ENCODE measurements at places on chromosomes 1 and 21.
A peak's percentile ranks its signal among the peaks of the same experiment; 100 is the strongest.

- DNase-seq = no peak
These were observed 17.2 kb downstream of the CDCP2 start for GRCh38 chr1:54135436-54136120.

DNA sequence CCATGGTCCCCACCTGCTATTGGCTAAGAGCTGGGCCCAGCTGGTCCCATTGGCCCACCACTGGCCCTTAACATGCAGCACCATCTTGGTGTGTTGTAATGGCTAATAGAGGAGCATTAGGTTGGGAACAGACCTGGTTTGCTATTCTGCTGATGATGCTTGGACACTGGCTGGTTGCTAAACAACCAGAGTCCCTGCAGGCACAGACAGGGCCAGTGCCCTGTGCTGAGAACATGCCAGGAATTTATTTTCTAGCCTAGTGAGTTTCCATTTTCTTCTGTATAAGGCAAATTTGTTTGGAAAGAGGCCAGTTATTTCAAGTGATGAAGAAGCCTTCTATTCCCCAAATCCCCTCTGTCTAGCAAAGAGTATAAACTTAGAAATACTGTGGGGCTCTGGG lies 42.9 kb upstream of the TDRD10 start:
- no peak for DNase-seq

DNA sequence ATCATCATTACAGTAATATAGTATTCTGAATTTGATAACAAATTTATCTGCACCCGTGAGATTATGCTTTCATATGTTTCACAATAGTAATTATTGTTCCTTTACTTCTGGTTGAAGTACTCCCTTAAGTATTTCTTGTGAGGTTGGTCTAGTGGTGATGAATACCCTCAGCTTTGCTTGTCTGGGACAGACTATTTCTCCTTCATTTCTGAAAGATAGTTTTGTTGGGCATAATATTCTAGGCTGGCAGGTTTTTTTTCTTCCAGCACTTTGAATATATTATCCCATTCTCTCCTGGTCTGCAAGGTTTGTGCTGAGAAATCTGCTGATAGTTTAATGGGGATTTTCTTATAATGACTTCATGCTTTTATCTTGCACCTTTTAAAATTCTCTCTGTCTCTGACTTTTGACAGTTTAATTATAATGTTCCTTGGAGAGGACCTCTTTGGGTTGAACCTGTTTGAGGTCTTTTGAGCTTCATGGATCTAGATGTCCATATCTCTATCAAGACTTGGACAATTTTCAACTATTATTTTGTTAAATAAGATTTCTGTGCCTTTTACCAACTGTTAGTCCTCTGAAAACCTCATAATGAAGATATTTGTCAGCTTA lies 371.5 kb upstream of the VAMP3 start:
- no peak for DNase-seq

GRCh38 chr1:7257225-7257624 lies 472.0 kb downstream of the CAMTA1 start:
- DNase-seq = no peak

- DNase-seq = no peak
These were observed 121.4 kb downstream of the MRPL39 start for GRCh38 chr21:25485914-25486313.

GRCh38 chr1:162663086-162663485 lies 30.8 kb downstream of the DDR2 start:
- no peak for DNase-seq

DNA sequence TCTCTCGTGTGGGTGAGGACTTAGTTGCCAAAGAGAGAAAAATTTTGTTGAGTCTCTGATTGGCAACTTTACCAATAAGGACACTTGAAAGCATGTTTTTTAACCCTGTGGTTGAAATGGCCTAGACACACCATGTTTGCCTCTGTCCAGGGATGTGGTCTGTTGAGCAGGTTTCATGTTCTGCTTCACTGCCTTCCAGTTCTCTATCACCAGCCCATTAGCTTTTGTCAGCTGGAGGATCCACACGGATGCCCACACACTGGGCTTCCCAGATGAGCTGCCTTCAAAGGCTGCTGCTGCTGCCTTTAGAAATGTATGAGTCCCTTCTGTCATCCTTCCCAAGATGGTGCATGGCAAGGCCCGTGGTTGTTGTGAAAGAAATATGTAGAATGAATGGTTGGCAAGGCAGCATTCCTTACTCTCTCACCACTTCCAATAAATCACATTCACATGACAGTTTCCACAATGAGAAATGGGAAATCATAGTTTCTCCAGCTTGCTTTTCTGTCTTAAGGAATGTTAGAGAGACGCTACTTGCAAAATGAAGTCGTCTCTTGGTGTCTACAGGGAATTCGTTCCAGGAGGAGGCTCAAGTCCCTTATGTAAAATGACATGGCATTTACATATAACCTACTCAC lies 108.2 kb upstream of the SLC35F3 start:
- no peak for DNase-seq

DNA sequence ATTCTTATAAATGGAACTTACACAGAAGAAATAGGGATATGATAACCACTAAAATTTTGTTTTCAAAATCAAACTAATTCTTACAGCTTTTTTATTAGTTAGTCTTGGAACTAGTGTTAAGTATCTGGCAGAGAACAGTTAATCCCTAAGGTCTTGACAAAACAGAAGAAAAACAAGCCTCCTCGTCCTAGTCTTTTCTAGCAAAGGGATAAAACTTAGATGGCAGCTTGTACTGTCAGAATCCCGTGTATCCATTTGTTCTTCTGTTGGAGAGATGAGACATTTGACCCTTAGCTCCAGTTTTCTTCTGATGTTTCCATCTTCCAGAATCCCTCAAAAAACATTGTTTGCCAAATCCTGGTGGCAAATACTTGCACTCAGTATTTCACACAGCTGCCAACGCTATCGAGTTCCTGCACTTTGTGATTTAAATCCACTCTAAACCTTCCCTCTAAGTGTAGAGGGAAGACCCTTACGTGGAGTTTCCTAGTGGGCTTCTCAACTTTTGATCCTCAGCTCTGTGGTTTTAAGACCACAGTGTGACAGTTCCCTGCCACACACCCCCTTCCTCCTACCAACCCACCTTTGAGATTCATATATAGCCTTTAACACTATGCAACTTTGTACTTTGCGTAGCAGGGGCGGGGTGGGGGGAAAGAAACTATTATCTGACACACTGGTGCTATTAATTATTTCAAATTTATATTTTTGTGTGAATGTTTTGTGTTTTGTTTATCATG lies 42.3 kb upstream of the LAMC2 start:
- no peak for DNase-seq

GRCh38 chr1:150909585-150910180 lies 16.5 kb upstream of the SETDB1 start:
- DNase-seq = no peak

DNA sequence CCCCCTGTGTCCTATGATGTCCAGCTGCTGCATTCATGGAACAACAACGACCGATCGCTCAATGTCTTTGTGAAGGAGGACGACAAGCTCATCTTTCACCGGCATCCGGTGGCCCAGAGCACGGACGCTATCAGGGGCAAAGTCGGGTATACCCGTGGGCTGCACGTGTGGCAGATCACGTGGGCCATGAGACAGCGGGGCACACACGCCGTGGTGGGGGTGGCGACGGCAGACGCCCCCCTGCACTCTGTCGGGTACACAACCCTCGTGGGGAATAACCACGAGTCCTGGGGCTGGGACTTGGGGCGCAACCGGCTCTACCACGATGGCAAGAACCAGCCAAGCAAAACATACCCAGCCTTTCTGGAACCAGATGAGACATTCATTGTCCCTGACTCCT lies 63.3 kb downstream of the SPSB1 start:
- no peak for DNase-seq

- no peak for DNase-seq
These were observed 5.1 kb upstream of the LENEP start for GRCh38 chr1:154988058-154988954.

DNA sequence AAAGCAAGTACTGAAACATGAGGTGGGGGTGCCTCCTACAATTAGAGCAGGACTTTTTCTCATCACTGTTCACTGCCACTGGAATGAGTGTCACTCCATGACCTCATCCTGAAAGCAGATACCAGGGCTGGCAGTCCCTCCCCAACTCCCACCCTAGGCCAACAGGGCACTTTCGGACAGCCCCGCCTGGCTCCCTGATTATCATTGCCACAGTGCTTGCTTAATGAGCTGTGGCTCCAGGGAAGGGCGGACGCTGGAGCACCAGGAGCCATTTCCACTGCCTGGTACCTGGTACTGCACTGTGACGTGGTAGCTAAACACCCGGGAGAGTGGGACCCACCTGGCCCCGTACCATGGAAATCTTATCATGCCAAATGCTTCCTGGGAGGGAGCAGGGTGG lies 22.3 kb downstream of the SLC9A1 start:
- DNase-seq = no peak

DNA sequence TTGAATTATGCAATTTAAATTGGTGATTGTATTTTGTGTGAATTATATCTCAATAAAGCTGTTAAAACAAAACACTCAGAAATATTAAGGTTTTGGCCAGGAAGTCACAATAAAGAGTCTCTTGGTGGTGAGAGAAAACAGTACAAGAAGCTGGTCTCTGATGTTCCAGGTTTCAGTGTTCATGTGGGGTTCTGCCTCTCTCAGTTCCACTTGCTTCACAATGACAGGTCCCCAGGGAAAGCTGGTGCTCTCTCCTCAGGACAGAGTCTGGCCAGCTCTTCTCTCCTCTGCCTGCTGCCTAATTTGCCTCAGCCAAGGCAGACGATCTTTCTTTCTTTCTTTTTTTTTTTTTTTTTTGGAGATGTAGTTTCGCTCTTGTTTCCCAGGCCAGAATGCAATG lies 342.9 kb upstream of the PLXNA2 start:
- DNase-seq = no peak

- DNase-seq = no peak
These were observed 80.2 kb upstream of the ZBTB40 start for GRCh38 chr1:22371408-22371807.

DNA sequence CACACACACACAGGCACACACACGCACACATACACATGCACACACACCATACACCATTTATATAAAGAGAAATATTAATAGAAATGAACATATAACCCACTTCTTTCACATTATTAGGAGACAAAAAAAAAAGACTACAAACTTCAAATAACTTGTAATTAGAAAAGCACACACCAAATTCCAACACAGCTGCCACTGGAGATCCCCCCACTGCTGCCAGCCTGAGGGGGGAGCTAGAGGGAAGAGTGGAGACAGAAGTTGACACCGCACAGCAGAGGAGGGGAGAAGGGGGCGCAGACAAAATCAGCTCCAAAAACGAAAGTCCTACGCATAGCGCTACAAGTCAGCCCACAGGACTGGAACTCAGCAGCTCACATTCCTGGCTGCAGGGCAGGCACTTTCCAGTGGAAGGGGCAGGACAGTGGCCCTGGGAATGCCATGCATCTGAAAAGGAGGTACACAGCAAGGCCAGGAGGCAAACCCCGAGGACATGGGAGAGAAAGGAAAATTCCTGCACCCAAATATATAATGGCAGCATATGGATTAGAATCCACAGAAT lies 36.5 kb downstream of the LGALS8 start:
- DNase-seq = no peak

DNA sequence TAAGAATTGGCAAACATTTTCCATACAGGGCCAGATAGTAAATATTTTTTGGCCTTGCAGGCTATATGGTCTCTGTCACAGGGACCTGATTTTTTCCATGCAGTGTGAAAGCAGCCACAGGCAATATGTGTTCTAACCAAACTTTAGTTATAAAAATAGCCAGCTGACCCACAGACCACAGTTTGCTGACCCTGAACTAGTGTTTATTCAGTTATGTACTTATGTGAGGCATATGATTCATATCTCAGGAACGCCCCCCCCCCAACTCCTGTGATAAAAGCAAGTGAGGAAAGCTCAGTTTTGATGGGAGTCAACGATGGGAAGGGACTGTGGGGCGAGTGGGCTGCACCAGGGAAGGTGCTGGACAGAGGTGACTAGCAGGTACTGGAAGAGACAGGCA lies 80.1 kb downstream of the HMGB4 start:
- peak; percentile 4 for DNase-seq

- DNase-seq = peak; percentile 41
These were observed 165.5 kb upstream of the DUSP10 start for GRCh38 chr1:221907166-221907932.

DNA sequence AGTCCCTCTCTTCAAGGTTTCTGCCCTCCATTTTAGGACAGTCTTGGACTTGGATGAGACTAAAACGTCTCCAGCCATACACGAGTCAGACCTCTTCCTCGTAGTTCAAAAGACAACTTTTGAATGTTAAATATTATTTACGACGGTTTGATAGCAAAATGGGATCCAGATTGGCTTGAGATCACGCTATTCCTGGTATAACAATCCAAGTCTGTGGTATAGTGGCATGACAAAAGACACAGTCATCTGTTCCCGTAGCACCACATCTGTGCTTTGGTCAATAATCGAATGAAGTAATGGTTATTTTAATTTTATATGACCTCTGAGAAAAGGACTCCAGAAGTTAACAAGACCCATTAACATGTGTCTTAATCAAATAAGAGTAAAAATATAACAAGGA lies 7.0 kb downstream of the PCP4 start:
- no peak for DNase-seq

DNA sequence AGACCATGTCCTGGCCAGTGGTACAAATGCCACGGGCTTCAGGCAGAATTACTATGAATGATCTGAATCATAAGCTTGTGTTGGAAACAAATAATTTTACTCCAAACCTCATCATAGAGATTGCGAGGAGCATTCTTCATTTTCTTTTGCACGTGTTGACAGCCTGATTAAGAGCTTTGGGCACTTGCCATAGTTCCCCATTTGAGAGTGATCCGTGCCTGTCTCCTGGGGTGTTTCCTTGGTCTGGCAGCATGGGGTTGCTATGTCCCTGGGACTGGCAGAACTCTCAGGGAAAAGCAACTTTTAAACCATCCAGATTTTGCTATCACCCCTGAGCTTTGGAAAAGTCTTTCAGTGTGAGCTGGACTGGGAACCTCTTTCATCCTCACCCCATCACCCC lies 54.3 kb upstream of the KCNJ6 start:
- no peak for DNase-seq

GRCh38 chr1:197129698-197130097 lies 16.8 kb downstream of the ASPM start:
- DNase-seq = no peak

- DNase-seq = no peak
These were observed 2.1 kb downstream of the KDM5B start for GRCh38 chr1:202805886-202806844.

DNA sequence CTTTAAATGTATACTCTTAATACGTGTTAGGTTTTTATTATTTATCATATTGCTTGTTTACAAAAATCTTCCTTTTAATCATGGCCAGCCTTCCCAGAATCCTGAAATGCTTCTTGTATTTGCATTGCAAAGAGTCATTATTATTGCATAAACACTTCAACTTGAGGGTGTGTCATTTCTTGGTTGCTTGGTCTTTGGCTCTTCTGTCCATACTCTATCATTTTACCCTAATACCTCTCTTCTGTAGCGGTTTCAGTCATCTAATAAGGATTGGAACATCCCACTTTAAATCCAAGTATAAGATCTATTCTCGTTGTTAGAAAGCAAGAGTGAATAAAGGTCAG lies 200.6 kb upstream of the CACYBP start:
- no peak for DNase-seq

DNA sequence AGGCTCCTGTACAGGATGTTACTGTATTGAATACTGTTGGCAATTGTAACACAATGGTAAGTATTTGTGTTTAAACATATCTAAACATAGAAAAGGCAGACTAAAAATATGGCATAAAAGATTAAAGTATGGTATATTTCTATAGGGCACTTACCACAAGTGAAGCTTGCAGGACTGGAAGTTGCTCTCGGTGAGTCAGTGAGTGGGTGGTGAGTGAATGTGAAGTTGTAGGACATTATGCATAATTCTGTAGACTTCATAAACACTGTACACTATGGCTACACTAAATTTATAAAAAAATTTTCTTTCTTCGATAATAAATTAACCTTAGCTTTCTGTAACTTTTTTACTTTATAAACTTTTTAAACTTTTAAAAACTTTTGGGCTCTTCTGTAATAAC lies 13.7 kb upstream of the TRIM62 start:
- DNase-seq = no peak

Data from skeletal muscle cell (primary cell).